Esophagus muscularis mucosa (tissue), 4 donors: ENCODE measurements at places on chromosomes 2 and 18.

DNA sequence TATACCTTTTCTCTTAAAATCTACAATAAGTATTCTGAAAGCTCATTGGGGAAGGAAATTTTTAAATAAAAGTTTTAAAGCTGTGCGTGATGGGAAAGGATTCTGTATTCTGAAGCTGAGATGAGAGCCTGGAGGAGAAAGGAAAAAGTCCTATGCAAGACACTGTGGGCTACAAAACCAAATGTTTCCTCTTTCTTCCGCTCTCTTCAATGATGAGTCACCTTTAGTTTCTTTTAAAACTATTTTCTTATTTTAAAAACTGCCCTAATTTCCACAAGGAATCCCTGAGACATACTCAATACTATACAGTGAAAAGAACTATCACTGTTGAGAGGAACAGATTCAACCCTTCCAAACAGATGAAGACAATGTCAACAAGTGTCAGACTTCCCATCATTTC, 87.4 kb downstream of the INO80D start:
- no peak overlapping the region for H3K27ac ChIP-seq

- peak overlapping the region; percentile 82 for H3K27ac ChIP-seq
- H3K4me3 ChIP-seq: no peak overlapping the region
- no peak for DNase-seq
These were observed 69.3 kb downstream of the LBH start for GRCh38 chr2:30300456-30301221.

DNA sequence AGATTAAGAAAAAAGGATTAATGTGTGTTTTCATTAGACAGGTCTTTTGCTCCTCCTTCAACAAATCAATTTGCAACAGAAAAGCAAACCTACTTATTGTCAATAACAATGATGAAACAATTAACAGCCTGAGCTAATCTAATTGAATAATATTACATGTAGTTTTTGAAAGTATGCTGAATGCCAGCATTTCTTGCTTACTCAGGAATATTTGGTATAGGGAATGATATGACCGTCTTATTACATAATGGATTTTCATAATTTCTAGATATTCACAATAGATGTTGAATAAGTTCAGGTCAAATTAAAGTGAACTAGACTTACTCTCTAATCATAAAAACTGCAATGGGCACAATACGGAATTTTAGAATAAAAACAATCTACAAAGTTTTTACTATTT, 1493.8 kb upstream of the NXPH2 start:
- H3K4me3 ChIP-seq: no peak overlapping the region
- H3K36me3 ChIP-seq: no peaks in the 10 kb centered on the region
- H3K4me1 ChIP-seq: no peaks in the 10 kb centered on the region
- DNase-seq: no peak

DNA sequence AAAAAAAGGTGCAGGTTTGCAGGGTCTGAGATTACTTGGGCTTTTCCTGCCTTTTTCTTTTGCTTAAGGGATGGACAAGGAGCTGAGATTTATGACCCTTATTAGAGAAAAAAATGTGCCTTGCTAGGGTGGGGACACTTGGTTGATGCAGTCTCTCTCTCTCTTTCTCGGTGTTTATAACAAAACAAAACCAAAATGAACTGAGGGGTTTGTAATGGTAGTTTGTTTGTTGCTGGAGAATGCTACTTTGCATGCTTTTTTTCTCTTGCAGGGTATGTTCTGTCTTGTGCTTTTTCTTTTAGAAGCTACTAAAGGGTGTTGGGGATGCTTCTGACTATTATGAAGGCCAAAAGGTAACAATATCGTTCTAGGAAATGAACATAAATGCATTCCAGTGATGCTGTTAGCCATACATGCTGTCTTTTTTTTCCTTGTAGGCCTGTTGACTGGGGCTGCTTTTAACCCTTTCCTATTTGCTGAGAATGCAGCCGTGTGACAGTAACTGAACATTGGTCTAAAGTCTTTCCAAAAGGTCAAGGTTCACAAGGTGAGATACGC, 435 bp downstream of the ZNF532 start:
- H3K36me3 ChIP-seq: peaks cover 4% of the 10 kb centered on the region
- peak overlapping the region; percentile 92 for H3K27ac ChIP-seq
- H3K4me3 ChIP-seq: peak overlapping the region; percentile 68
- H3K4me1 ChIP-seq: peaks cover 61% of the 10 kb centered on the region

GRCh38 chr2:236208019-236208926, 40.1 kb upstream of the GBX2 start:
- no peak overlapping the region for H3K27ac ChIP-seq
- DNase-seq: peak; percentile 68
- no peaks in the 10 kb centered on the region for H3K36me3 ChIP-seq
- no peaks in the 10 kb centered on the region for H3K4me1 ChIP-seq
- no peak overlapping the region for H3K4me3 ChIP-seq

GRCh38 chr2:235217846-235218245, 266.0 kb downstream of the SH3BP4 start:
- DNase-seq: peak; percentile 3
- H3K27me3 ChIP-seq: no peaks in the 10 kb centered on the region
- no peak overlapping the region for H3K4me3 ChIP-seq
- no peaks in the 10 kb centered on the region for H3K36me3 ChIP-seq
- no peaks in the 10 kb centered on the region for H3K4me1 ChIP-seq
- no peak overlapping the region for H3K27ac ChIP-seq

DNA sequence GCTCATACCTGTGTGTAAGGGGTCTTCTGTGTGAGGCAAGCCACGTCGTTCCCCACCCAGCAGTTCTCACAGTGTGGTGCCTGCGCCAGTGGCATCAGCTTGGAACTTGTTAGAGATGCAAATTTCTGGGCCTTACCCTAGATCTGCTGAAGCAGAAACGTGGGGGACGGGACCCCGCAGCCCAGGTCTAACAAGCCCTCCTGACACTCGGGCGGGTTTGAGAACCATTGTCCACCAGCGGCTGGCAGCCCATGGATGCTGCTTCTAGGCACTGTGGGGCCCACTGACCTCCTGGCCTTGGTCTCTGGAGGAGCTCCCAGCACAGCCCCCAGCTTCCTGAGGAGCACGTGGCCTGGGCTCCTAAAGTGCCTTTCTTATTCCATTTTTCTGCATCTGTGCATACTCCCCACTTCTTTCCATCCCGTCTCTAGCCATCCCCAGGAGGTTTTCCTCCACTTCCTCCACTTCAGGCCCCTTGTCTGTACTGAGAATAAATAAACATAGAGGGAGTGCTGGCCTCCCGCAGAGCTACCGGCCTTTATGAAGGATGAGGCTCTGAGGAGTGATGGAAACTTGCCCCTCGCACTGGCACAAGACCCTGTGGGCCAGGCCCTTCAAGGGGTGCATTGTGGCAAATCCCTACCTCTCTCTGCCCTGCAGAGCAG, 94.3 kb downstream of the GALR1 start:
- no peak overlapping the region for H3K27ac ChIP-seq
- H3K4me3 ChIP-seq: no peak overlapping the region
- no peaks in the 10 kb centered on the region for H3K27me3 ChIP-seq
- no peaks in the 10 kb centered on the region for H3K4me1 ChIP-seq
- no peak for DNase-seq
- H3K36me3 ChIP-seq: no peaks in the 10 kb centered on the region

DNA sequence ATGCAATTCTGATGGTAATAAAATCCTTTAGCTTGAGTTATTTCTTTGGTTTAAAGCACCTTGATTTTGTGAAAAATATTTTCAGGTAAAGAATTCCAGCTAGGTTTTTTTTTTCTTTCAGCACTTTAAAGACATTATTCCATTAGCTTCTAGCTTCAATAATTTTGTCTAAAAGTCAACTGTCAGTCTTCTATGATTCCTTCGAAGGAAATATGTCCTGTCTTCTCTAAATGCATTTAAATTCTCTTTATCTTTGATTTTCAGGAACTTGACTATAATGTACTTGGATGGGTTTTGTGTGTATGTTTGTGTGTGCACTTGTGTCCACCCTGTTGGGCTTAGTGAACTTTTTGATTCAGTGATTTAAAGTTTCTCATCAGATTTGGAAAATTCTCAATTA, 4.7 kb downstream of the LONRF2 start:
- H3K4me3 ChIP-seq: no peak overlapping the region
- H3K4me1 ChIP-seq: peaks cover 28% of the 10 kb centered on the region
- DNase-seq: no peak
- peaks cover 15% of the 10 kb centered on the region for H3K27me3 ChIP-seq

- H3K27ac ChIP-seq: no peak overlapping the region
- H3K4me1 ChIP-seq: no peaks in the 10 kb centered on the region
- H3K27me3 ChIP-seq: peaks cover 94% of the 10 kb centered on the region
- H3K36me3 ChIP-seq: no peaks in the 10 kb centered on the region
These were observed 19.9 kb downstream of the SNORC start for GRCh38 chr2:232889876-232890401.

DNA sequence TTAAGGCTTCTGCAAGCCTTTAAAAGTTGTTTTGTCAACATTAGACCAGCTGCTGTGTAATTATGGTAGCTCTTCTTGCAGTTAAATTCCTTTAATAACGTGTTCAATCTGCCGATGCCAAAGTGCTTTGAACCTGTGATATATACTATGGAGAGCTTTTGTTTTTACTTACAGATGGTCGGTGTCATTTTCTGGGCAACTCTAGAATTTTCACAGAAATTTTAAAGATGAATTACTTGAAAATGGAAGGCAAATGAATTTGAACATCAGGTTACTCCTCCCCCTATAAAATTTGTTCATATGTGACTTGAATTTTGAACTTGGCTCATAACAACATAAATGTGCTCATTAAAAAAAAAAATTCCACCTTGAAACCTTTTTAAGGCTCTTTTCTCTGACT, 23.0 kb downstream of the LYPD6 start:
- H3K4me1 ChIP-seq: no peaks in the 10 kb centered on the region
- no peak overlapping the region for H3K27ac ChIP-seq
- no peaks in the 10 kb centered on the region for H3K36me3 ChIP-seq
- no peaks in the 10 kb centered on the region for H3K27me3 ChIP-seq

DNA sequence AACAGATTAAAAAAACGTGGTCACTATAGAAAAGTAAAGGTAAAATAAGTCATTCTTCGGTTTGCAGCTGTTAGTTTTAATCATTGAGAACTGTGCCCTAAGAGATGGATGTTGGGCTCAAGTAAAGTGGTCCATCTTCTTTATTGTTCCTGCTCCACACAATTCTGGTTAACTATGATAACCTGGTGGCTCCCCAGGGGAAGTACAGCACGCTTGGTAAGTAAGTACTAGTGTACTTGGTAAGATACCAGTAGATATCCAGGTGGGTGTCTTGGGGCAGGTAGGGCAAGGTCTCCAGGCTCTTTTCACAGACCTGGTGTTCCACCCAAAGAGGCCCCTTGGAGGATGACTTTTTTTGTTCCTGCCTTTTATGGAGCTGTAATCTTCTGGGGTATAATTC, 31.6 kb upstream of the DLX2 start:
- no peaks in the 10 kb centered on the region for H3K4me1 ChIP-seq
- no peak overlapping the region for H3K4me3 ChIP-seq
- no peaks in the 10 kb centered on the region for H3K36me3 ChIP-seq
- H3K27ac ChIP-seq: no peak overlapping the region
- DNase-seq: no peak

DNA sequence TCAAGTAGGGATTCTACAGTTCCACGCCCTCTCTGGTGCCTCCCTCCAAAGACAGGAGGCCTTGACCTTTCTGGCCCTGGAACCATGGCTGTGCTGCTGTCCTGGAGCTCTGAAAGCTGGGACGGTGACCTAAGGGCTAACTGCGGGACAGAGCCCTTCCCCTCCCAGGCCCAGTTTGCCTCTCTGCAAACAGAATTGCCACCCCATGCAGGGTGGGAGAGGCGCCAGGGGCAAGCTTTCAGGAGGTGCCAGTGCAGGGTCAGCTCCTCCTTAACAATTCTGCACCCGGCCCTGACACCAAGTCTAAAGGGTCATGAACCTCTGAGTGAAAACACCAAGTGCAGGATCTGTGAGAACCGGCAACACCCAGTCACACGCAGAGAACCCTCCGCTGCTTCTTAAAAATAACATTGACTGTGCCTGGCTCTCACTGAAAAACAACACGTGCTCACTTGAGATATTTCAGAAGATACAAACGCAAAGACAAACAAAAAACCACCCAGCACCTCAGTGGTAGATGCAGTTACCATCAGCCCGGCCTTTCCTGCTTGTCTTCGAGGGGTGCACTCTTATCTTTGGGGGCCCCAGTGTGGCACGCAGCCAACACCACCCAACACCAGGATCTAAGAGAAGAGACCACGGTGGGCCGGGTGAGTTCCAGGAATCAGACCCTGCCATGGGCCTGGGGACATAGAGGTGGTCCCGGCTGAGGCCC, 1.1 kb upstream of the SNED1 start:
- H3K4me1 ChIP-seq: peaks cover 50% of the 10 kb centered on the region
- peaks cover 7% of the 10 kb centered on the region for H3K36me3 ChIP-seq
- H3K4me3 ChIP-seq: peak overlapping the region; percentile 72
- peak overlapping the region; percentile 79 for H3K27ac ChIP-seq
- DNase-seq: no peak
- H3K27me3 ChIP-seq: no peaks in the 10 kb centered on the region

- no peak overlapping the region for H3K4me3 ChIP-seq
- peaks cover 15% of the 10 kb centered on the region for H3K4me1 ChIP-seq
- peak overlapping the region; percentile 63 for H3K27ac ChIP-seq
- H3K36me3 ChIP-seq: no peaks in the 10 kb centered on the region
These were observed 31.0 kb downstream of the GLI2 start for GRCh38 chr2:120766470-120767351.

GRCh38 chr2:211434773-211435172, 878.4 kb downstream of the CPS1 start:
- H3K4me1 ChIP-seq: no peaks in the 10 kb centered on the region
- H3K4me3 ChIP-seq: no peak overlapping the region
- no peaks in the 10 kb centered on the region for H3K36me3 ChIP-seq
- no peak overlapping the region for H3K27ac ChIP-seq
- DNase-seq: no peak
